Activated CD4-positive, alpha-beta T cell treated with anti-CD3 and anti-CD28 coated beads for 24 hours (primary cell): ENCODE measurements at places on chromosomes 11 and 22.

- DNase-seq, result no peak
These were observed 8.8 kb downstream of the CXCR5 start for GRCh38 chr11:118892514-118892913.

DNA sequence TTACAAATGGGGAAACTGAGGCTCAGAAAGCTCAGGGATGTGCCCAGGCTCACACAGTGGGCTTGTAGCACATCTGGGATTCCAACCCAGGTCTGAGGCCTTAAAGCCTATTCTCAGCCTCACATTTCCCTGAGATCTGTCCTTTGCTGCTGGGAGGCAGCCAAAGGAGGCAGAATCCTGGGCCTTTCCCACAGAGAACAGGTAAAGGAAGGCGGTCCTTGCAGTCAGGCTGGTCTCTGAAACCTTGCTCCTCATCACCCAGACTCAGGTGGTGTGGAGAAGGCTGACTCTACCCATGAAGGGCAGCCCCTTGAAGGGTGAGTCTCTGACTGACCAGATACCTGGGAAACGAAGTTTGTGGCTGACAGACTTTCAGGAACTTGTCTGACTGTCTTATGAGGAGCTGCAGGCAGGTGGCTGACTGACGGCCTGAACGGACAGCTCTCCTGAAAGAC lies 7.8 kb downstream of the SLCO2B1 start:
- DNase-seq, result no peak

GRCh38 chr11:132140056-132140455 lies 769.6 kb downstream of the NTM start:
- no peak for DNase-seq

- no peak for DNase-seq
These were observed 20.2 kb downstream of the MYO18B start for GRCh38 chr22:25762147-25762546.

- no peak for DNase-seq
These were observed 15.7 kb upstream of the AMPD3 start for GRCh38 chr11:10439351-10439750.

- no peak for DNase-seq
These were observed 14.3 kb upstream of the SPI1 start for GRCh38 chr11:47392546-47393162.

DNA sequence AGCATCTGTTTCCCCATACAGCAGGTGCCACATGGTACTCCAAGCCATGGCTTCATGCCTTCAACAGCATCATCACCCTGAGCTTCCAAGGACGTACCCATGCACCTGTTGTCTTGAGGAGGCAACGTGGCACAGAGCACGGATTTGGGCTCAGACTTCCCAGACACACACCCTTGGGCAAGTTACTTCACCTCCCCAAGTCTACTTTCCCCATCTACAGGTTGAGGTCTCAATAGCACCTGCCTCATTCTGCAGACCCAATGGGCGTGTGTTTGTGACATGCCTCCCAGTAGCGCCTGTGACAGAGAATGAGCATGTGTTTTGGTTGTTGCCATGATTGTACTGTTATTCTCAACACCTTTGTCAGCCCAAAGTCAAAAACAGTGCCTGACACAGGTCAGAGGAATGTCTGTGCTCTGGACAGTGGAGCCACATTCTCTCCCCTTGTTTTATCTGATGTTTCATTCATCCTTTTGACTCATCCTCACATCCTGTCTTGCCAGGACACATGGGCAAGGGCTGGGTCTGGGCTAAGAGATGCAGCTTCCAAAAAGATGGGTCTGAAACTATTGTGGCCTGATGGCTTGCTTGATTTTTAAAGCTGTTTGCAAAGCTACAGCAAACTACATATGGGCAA lies 53.4 kb upstream of the CCND1 start:
- no peak for DNase-seq

DNA sequence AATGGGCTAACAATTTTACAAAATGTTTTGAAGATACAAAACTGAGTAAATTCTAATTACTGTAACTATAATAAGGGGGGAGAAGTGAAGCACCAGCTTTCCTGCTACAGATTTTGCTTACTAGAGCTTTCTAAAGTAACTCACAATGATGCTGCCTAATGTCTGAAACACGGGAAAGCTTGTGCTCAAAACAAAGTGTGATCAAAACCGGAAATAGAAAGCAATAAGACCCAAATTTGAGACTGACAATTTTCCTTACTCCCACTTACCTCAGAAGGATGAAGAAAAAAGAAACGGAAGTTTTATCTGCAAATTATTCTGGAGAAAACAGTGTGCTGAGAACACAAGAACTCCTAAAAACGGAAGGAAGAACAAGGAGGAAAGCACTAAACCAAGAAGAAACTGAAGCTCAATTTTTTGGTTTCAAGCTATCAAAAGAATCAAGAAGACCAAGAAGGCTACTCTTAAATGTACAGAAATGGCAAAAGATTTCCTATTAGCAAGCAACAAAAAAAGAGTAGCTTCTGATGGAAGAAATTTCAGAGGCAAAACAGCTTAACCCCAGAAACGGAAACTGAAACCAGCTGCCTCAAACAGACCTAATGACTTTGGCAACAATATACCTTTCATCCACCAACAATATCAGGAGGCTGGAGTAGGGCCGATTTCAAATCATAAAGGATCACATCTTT lies 33.4 kb downstream of the AMBRA1 start:
- no peak for DNase-seq

DNA sequence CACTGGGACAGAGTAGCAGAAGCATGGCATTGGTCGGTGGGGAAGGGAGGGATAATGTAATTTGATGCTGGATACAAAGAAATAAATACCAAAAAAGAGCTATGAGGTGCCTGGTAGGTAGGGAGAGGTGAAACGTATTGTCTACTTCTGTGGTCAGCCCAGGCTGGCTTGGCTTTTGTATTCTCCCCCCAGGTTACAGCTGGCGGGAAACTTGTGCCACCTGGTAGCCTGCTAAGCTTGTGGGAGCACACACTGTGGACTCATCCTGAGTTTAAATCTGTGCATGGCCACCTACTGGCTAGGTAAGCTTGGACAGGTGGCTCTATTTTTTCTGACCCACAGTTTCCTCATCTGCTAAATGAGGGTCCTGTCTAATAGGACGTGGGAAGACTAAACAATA lies 165.2 kb upstream of the E2F8 start:
- DNase-seq, result no peak

DNA sequence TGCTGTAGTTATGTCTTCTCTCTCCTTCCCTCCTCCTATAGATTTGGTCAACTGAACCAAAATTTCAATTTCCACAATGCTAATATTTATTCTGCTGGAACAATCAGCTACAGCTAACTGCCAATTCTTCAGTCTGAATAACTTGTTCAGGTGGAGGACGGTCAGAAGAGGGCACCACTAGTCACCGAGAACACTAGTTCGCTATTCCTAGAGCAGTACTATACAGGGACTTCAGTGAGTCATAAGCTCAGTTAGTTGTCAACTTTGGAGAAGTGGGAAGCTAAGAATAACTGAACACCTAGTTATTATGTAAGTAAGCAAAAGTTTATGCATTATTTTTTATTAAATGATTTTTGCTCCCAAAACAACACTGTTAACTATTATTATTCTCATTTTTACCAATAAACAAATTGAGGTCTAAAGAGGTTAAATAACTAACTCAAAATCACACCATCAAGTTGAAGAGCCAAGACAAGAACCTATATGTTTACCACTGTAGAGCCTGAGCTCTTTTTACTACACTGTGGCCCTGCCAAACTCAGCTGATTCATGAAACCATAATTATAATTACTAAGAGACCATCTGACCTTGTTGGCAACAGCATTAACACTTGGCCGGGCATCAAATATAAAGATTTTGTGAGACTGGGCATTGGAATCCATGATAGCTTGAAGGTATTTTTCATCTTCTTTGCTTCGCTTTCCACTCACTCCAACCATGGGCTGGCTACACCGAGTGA lies 59.0 kb downstream of the CEP57 start:
- no peak for DNase-seq

- DNase-seq, result no peak
These were observed 919.1 kb downstream of the TBC1D22A start for GRCh38 chr22:47681411-47682165.

DNA sequence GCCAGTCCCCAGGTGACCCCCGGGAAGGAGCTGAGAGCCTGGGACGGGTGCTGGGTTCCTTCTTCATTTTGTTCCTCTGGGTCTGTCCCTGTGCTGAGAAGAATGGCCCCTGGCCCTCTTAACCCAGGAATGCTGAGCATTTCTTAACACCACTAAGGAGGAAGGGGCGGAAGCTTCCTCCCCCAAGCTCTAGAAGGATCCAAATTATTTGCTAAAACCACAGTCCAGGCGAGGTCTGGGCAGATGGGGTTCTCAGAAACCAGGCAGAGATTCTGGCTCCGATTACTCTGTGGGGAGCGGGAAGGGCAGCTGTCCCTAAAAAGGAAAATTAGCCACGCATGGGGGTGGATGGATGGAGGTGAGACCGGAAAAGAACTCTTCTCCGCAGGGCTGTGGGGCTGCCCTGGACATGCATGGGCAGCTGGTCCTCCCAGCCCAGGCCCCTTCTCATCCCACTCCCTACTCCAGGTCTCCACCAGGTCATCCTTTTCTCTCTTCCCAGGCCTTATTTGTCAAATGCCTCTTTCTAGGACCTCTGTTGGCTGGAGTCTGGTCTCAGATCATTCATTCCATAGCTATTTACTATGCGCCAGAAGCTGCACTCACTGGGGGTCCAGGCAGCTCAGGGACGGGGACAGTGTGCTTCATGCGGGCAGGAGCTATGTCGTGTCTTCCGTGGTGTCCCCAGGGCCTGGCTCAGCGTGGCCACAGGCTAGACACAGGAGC lies 45.0 kb upstream of the MYH9 start:
- no peak for DNase-seq

DNA sequence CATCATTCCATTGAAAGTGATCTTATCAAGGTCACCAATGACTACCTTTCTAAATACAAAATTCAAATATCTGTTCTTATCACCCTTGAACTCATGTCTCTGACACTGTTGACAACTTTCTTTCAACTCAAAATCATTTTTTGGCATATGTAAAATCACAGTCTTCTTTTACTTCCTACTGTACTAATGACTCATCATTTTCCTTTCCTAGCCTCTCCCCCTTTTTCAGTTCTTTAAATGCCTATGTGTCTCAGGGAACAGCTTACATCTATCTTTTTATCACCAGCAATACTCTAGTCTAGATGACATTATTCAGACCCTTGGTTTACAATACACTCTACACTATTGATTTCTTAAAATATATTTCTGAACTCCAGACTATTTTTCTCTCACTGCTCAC lies 2220.7 kb upstream of the RAG2 start:
- no peak for DNase-seq

- no peak for DNase-seq
These were observed 54.6 kb downstream of the CHRDL2 start for GRCh38 chr11:74676596-74676995.

- no peak for DNase-seq
These were observed 151.7 kb downstream of the STK33 start for GRCh38 chr11:8442301-8442700.

- no peak for DNase-seq
These were observed 166.5 kb upstream of the CADM1 start for GRCh38 chr11:115670538-115671205.

DNA sequence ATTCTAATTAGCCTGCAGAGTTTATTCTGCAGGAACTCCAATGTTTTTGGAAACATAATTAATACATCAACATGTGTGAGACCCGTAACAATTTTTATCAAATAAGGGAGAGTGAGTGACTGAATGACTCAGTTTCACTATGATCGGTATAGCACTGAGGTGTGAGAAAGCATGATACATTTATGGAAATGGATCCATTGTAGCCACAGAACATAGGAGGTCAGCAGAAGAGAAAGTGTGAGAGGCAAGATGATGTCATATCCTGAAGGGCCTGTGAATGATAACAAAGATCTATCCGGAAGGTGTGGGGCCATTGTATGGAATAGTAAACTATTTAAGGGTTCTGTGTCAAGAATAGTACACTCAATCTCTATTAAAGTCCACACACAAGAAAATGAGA lies 1406.1 kb upstream of the TENM4 start:
- no peak for DNase-seq

GRCh38 chr11:1224111-1224490 lies 1.2 kb downstream of the MUC5B start:
- DNase-seq, result no peak

- DNase-seq, result no peak
These were observed at the start of gene OR5D13 for GRCh38 chr11:55773138-55773537. OR5D13 (plus strand) TSS chr11:55773438; CDS start chr11:55773438, 0 bp downstream.

DNA sequence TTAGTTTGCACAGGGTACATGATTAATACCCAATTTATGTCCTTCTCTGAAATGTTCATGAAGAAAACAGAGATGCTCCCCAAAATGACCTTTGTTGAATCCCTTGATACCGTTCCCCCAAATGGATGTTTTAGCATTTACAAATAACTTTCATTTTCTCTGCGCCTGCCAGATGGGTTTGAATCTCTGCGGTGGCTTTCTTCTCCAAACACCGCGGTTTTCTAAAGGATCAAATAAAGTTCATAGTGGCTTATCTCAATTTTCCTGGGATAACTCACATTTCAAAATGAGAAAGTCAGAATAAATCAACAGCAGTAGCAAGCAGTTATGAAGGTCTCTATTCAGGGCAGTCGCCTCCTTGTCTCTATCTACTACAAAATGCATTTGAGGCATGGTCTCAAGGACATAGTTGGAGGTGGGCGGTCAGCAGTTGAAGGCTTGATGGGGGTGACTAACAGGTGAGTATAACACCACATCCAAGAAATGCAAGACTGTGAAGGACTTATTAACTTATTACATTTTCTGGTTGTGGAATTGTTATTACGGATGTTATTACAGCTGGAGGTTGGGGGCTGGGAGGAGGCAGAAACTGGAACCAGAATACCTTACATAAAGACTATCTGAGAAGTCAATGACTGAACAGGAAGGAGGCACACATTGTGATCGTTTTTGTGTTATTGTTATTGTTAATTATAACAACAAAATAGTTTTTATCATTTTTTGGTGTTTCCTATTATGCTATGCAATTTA lies 1513.3 kb downstream of the FAM181B start:
- DNase-seq, result no peak
